ENCODE measurements at places on chromosomes 5 and 9.
A peak's percentile ranks its signal among the peaks of the same experiment; 100 is the strongest.

- no peak for DNase-seq
These were observed 68.6 kb downstream of the TMEM252 start for GRCh38 chr9:68472119-68472518.

DNA sequence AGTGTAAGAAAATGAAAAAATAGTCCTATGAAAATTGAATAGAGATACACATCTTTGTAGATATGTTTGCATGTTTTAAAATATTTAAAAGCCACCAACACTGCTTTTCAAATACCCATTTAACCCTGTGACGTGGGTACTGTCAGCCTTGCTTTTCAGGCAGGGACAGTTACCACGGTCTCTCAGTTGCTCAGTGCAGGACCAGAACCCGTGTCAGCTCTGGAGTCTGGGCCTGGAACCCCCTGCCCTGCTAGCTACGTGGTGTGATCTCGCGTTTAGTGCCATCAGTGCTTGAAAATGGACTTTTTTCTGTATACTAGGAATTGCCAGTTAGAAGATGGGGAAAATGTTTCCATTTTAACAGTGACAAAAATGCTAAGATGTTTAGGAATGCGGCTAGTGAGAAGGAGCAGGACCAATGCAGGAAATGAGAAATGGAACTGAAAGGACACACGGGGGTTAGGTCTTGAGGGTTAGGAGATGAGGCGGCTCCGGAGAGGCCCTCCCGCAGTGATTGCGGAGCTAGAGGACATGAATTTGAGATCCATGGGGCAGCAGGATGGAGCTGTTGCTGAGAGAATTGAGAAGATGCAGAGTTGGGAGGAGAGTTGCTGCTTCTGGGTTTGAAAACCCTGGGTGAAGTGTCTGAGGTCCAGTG lies 13.7 kb downstream of the RNU6ATAC start:
- DNase-seq: no peak

DNA sequence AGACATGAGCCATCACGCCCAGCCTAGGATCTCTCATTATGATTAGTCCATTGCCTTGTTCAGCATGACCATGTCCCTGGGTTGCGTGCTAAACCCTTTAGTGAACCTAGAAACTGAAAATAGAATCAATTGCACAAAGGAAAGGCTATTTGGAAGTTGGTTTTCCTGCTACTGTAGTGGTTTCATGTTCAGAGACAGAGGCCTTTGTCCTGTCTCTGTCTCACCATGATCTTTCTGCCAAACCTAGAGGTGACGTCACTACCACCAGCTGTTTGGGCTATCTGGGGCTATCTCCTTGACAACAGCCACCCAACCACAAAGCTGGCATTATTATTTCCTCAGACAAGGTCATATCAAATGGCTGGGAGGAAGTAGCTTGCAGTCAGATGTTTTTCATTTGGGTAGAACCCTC lies 4.0 kb upstream of the CDK5RAP2 start:
- DNase-seq: peak; percentile 19

GRCh38 chr5:84758008-84758407 lies 373.3 kb upstream of the EDIL3 start:
- no peak for DNase-seq

DNA sequence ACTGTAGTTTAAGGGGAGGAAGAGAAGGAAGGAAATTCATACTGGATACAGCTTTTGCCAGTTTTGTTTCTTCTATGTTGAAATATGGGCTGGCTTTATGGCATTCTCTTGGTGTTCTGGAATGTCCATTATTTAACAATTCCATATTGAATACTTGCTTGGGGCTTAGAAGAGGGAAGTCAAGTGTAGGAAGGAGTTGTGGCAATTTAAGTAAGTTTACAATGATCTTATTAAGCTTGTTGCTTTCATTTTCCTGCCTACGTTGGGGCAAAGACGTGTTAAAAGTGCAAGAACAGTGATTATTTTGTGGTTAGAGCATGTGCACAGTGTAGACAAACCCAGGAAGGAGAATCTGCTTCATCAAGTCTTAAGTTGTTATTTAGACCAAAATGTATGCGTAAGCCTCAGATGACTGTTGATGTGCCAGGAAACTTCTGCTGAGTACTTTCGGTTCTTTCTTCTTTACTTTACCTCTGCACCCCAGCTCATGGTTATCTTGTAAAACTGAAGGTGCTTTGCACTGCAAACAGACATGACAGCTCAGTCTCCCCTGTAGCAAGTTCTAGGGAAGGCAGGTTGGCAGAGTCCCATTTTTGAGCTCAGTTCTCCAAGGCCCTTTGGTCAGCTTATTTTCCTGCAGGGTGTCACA lies 75.8 kb downstream of the F2RL2 start:
- DNase-seq: no peak

DNA sequence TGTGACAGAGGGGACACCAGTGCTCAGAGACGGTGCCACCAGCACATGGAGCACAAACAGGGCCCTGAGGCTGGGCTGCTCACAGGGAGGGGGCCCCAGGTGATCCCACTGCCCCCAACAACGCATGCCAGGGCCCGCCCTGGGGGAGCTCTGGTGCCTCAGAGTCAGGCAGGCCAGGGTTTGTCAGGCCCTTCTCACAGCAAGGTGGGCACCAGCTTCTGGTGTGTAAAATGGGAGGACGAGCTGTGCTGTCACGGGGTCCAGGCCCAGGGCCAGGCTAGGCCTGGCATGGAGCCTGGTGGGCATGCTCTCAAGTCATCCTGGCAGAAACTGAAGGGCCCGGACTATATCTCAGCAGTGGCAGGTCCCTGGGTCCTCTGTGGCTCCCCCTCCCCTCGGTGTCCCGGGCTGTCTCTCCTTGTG lies 34.5 kb downstream of the PRRT1B start:
- DNase-seq: no peak

All from NCI-H1105 treated with DMSO at 0.1 percent for 48 hours (cell line).